Cerebellar nuclear complex (tissue), 1 donor: ENCODE measurements at places on chromosomes 1 and 21.

GRCh38 chr1:101299710-101300109, 62.9 kb downstream of the S1PR1 start:
- no peak for DNase-seq

DNA sequence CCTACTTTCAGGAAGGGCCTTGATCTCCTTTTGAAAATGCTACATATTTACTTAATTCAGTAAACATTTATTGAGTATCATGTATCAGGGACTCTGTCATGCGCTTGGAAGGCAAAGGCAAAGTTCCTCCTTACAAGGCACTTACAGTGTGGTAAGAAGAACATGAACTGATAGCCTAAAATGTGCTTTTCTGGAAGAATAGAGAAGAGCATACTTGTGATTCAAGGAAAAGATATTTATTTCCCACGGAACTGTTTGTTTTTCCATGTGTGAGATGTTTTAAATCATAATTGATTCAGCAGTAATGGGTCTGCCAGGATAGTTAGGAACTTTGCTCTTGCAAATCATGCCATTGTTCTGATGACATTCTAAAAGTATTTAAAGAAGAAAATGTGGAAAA, 110.1 kb upstream of the ZNHIT6 start:
- no peak for DNase-seq

GRCh38 chr1:16922885-16923431, 1.2 kb downstream of the CROCC start:
- DNase-seq: no peak

- DNase-seq: no peak
These were observed 56.4 kb downstream of the AHCTF1 start for GRCh38 chr1:246875041-246876026.

GRCh38 chr1:67784545-67785186, 48.6 kb downstream of the GNG12 start:
- no peak for DNase-seq

GRCh38 chr1:94734963-94735901, 84.9 kb upstream of the SLC44A3 start:
- no peak for DNase-seq

GRCh38 chr1:113275083-113275482, 115.2 kb upstream of the MAGI3 start:
- DNase-seq: no peak

GRCh38 chr1:30966690-30967369, 58.3 kb upstream of the SDC3 start:
- no peak for DNase-seq

DNA sequence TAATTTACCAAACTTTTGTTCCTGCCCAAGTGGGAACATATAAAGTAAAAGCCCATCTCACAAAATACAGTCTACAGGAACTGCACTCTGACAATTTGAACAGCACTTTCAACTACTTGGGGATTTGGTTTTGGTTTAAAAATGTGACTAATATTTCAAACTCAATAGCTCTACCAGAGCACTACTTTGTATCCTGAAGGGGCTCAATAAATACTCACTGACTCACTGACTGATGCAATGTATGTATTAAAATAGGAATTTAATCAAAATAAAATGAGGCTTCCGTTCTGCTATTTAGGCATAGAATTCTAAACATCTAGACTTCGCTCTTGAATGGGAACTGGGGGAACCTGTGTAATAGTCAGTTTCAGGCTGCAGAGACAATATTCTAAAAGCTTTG, 21.9 kb downstream of the EFCAB14 start:
- DNase-seq: no peak

DNA sequence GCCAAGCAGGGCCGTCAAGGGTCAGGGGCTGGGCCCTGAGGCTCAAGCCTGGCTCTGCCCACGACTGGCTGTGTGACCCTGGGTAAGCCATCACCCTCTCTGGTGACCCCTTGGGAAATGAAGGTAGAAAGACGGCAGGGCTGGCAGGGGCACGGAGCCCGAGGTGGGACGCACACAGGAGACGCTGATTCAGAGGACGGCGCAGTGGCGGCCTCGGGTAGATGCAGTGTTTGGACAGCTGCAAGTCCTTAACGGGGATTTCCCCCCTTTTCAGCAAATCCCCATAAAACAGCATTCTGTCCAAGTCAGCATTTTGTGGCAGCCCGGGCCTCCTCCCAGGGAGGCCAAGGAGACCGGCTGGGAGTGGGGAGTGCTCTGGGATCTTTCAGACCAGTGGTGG, 16.7 kb downstream of the COL8A2 start:
- no peak for DNase-seq

GRCh38 chr1:28193701-28194161, 17.2 kb upstream of the PTAFR start:
- DNase-seq: no peak

DNA sequence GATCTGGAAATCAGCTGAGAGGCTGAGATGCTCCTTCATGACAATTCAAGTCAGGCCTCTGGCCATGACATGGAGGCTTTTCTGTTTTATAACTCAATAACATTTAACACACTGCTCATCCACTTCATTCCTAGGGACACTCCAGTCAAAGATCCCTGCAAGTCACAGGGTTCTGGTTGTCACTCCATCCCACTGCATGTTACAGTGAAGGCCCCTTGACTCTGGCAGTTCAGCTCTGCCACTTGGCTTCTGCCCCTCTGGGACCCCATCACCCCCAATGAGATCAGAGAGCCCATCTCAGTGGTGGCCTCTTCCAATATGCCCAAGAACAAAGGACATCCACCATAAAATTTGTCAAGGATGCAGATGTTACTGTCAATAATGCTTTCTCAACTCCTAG, 10.0 kb upstream of the FAM110D start:
- DNase-seq: no peak

GRCh38 chr1:207103892-207104373, at the start of gene C4BPA:
Gene C4BPA (plus strand): TSS chr1:207104233. CDS start chr1:207113026, 8,793 bp downstream.
- DNase-seq: no peak

DNA sequence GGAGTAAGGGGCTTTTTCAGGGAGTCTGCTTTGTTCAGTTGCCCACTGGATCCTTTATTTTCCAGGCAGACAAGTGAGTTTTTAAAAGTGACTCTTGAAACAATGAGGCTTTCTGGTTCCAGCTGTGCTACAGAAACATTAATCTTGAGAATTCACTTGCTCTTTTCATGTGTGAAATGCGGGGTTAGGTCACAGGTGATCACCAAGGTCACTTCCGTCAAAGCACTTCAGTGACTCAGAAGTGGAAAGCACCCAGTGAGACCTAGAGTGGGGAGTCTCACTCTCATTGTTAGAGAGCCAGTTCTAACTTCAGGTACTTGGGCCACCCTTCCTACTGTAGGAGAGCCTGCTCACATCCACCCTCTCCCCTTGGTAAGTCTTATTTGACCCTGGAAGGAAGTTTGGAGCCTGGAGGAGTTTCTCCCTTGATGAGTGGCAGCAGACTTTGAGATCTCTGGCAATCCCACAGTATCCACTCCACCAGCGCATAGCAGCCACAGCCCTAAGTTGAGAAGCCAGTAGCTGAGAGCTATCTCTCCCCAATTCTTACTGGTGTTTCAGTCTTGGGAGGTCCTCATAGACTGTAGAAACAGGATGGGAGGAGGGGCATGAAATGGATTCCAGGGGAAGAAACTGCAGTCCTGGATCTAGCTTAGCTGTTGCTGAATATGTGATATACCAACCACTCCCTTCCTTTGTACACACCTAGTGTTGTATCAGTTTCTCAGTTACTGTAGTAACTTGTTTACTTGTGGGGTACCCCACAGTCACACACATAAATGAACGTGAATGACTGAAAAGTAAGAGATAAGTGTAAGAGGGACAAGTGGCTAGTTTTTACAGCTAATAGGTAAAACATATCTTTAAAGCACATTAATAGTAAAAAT, 3.1 kb downstream of the TACSTD2 start:
- DNase-seq: no peak

GRCh38 chr1:191290441-191290840, 812.8 kb upstream of the BRINP3 start:
- no peak for DNase-seq
